ENCODE measurements at places on chromosomes 4 and X.

GRCh38 chr4:59243038-59243437 lies 1957.1 kb upstream of the ADGRL3 start:
- DNase-seq, result no peak

DNA sequence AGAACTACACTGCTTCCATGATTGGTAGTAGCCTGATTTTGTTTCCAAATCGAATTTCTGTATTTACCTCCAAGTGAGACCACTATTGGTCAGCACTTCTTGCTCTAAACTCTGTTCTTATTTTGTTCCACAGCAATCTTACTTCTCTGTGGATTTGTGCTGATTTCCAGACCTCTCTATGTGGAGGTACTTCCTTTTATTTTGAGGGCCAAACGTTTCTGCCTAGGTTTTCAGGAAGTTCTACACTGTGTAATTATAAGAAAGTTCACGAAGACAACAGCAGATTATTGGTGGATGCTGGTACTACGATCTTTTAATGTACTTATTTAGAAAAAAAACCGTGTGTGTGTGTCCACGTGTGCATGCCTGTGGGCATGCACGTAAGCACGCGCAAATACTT lies 46.7 kb downstream of the DTHD1 start:
- no peak for DNase-seq

GRCh38 chrX:14528629-14529289 lies 577 bp upstream of the GLRA2 start:
- DNase-seq, result no peak

- no peak for DNase-seq
Measured at GRCh38 chrX:56762707-56763555, 33.9 kb downstream of the NBDY start.

- DNase-seq, result peak; percentile 75
Measured at GRCh38 chr4:113584407-113585150, 177.0 kb downstream of the CAMK2D start.

GRCh38 chrX:127037159-127037558 lies 217.6 kb downstream of the PRR32 start:
- DNase-seq, result no peak

Data from NCI-H226 (cell line).